ENCODE measurements at places on chromosomes 11 and 22.
A peak's percentile ranks its signal among the peaks of the same experiment; 100 is the strongest.

- H3K27ac ChIP-seq: no peak overlapping the region
- H3K4me3 ChIP-seq: no peak overlapping the region
- no peaks in the 10 kb centered on the region for H3K27me3 ChIP-seq
These were observed 76.1 kb downstream of the BBOX1 start for GRCh38 chr11:27116684-27117083.

DNA sequence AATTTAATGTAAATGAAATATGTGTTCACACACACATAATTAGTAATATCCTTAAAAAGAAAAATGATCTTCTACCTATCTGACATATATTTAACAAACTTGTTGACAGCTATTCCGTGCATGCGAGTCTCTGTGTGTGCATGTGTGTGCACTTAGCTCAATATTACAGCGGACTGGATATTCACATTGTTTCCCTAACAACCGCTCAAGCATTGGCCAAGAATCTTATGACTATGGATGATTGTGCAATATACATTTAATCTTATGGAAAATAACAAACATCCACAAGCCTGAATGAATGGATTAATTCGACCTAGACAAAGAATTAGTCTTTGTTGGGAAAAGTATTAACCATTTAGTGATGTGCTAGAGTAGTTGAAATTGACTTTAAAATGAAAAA is 1078.6 kb downstream of the LRRC4C start:
- no peaks in the 10 kb centered on the region for H3K36me3 ChIP-seq
- no peaks in the 10 kb centered on the region for H3K27me3 ChIP-seq
- no peaks in the 10 kb centered on the region for H3K4me1 ChIP-seq

- no peaks in the 10 kb centered on the region for H3K27me3 ChIP-seq
- H3K27ac ChIP-seq: peak overlapping the region; percentile 85
- H3K36me3 ChIP-seq: peaks cover 22% of the 10 kb centered on the region
- H3K4me3 ChIP-seq: peak overlapping the region; percentile 6
These were observed 937 bp upstream of the C1QTNF6 start for GRCh38 chr22:37188901-37189466.

DNA sequence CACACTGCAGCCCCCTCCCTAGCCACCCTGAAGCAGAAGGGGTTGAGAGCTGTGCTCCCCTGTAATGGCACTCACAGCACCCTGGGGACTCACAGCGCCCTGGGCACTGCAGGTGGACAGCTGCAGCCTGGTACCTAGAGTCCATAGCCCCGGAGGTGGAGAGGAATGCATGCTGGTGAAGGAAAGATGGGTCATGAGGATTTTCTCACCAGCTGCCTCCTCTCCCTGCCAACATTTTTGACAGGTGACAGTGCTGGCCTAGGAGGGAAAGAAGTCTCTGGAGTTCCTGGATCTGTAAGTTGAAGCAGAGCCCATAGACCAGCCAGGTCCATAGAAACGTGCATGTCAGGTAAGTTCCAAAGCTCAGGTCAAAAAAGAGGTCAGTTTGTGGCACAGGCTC is 330.5 kb downstream of the TENM4 start:
- DNase-seq: no peak
- no peak overlapping the region for H3K4me3 ChIP-seq
- peaks cover 29% of the 10 kb centered on the region for H3K4me1 ChIP-seq
- H3K27me3 ChIP-seq: peaks cover 1% of the 10 kb centered on the region

DNA sequence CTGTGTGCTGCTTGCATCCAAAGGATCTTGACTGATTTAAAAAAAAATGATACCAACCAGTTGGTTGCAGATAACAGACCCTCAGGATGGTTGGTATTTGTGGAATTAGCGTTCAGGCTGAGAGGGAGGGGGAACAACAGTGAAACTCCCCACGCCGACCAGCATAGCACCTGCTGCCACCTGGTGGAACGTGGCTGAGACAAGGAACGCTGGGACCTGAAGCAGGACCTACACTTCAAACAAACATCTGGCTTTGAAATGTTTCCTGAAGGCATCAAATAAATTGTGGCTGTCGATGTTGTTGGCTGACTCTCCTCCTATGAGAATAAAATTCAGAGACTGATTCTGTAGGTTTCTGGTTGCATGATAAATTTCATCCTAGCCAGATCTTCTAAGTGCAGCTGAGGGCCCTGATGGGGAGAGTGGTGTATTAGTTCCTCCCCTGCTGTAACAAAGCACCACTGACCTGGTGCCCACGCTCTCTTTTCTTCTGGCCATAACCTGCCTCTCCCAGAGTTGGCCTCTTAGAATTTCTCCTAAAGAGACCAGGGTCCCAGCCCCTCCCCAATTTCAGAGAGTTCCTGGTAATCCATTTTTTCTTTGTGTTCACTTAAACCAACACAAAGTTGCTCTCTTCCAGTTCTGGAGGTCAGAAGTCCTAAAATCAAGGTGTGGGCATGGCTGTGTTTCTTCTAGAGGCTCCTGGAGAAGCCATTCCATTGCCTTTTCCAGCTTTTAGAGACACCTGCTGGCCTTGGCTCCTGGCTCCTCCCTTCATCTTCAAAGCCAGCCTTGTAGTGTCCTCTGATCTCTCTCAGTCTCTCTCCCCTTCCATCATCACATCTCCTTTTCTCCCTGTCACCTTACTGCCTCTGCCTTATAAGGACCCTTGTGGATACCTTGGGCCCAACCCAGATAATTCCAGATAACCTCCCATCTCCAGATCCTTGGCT is 17.3 kb downstream of the APOL2 start:
- no peaks in the 10 kb centered on the region for H3K36me3 ChIP-seq
- peak; percentile 60 for DNase-seq
- no peak overlapping the region for H3K27ac ChIP-seq
- H3K4me3 ChIP-seq: peak overlapping the region; percentile 7
- peaks cover 20% of the 10 kb centered on the region for H3K27me3 ChIP-seq
- peaks cover 24% of the 10 kb centered on the region for H3K4me1 ChIP-seq

- no peak for DNase-seq
- peaks cover 25% of the 10 kb centered on the region for H3K27me3 ChIP-seq
- peaks cover 5% of the 10 kb centered on the region for H3K4me1 ChIP-seq
- H3K27ac ChIP-seq: no peak overlapping the region
- H3K4me3 ChIP-seq: no peak overlapping the region
These were observed 846.2 kb downstream of the BRD1 start for GRCh38 chr22:48981371-48982061.

GRCh38 chr11:3896644-3897043 is 41.2 kb downstream of the STIM1 start:
- no peak for DNase-seq
- H3K4me3 ChIP-seq: no peak overlapping the region
- H3K27ac ChIP-seq: no peak overlapping the region
- H3K27me3 ChIP-seq: peaks cover 5% of the 10 kb centered on the region
- no peaks in the 10 kb centered on the region for H3K36me3 ChIP-seq
- H3K4me1 ChIP-seq: peaks cover 6% of the 10 kb centered on the region

DNA sequence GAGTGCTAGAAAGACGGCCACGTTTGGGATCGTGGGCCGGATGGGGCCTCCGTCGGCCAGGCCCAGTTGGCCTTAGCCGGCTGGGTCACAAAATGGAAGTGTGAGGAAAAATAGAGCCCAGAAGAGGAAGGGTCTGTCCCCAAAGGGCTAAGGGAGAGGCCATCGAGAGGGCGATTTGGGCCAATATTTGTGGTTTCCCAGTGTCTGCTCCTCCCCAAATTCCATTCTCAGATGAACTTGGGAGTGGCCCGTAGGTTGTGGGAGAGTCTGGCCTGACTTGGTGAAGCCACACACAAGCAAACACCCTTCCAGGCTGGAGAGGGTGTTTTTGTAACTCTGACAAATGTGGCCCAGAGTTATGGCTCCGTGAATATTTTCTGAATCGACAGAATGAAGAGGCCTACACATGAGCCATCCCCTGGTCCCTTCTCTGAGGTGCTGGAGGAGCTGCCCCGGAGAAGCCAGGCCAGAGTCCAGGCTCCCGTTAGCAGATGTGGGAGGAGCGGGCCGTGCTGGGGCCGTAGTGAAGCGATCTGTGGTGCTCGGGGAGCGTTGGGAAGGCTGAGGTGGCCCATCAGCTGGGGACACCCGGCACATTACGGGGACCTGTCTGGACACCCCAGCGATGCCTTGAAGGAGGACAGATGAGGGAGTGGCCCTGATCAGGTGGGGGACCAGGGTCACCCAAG is 73.5 kb upstream of the PPARA start:
- H3K36me3 ChIP-seq: no peaks in the 10 kb centered on the region
- DNase-seq: no peak
- no peak overlapping the region for H3K4me3 ChIP-seq
- peaks cover 5% of the 10 kb centered on the region for H3K4me1 ChIP-seq

DNA sequence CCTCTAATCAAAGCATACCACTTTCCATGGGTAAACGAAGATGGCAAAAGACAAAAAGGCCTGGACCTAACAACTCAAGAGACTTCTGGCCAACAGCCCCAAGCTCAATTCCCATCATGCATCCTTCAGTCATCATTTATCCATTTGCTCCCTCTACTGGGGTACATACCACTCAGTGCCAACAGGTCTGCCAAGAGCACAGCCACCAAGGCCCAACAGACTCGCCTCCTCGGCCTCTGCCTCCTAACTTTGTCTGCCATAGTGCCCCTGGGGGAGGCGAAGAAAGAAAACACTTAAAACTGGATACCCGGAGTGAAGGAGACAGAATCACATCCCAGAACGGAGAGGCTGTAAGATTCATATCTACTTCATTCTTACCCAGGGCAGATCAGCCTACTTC is 1.1 kb downstream of the HYOU1 start:
- no peak for DNase-seq
- peak overlapping the region; percentile 94 for H3K4me3 ChIP-seq
- H3K27me3 ChIP-seq: peaks cover 4% of the 10 kb centered on the region
- peaks cover 63% of the 10 kb centered on the region for H3K36me3 ChIP-seq
- H3K4me1 ChIP-seq: peaks cover 30% of the 10 kb centered on the region

DNA sequence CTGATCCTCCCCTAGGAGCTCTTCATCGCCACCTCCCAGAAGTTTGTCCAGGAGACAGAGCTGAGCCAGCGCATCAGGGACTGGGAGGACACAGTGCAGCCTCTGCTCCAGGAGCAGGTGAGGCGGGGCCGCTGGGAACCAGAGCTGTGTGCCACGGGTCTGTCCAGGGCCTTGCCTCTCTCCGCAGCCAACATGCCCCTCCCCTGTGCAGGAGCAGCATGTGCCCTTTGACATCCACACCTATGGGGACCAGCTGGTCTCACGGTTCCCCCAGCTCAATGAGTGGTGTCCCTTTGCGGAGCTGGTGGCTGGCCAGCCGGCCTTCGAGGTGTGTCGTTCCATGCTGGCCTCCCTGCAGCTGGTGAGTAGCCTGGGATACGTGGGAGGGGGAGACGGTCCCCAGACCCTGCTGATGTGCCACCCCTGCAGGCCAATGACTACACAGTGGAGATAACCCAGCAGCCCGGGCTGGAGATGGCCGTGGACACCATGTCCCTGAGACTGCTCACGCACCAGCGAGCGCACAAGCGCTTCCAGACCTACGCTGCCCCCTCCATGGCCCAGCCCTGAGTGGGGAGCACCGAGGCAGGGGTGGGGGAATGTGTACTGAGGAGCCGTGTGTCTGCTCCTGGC is 2.5 kb downstream of the SCO2 start:
- H3K4me1 ChIP-seq: peaks cover 21% of the 10 kb centered on the region
- H3K4me3 ChIP-seq: peak overlapping the region; percentile 25
- peaks cover 19% of the 10 kb centered on the region for H3K36me3 ChIP-seq
- DNase-seq: no peak
- no peak overlapping the region for H3K27ac ChIP-seq

GRCh38 chr11:86108191-86108590 is 39.3 kb upstream of the PICALM start:
- no peak for DNase-seq
- peaks cover 9% of the 10 kb centered on the region for H3K36me3 ChIP-seq
- H3K27ac ChIP-seq: no peak overlapping the region
- no peaks in the 10 kb centered on the region for H3K4me1 ChIP-seq
- H3K27me3 ChIP-seq: peaks cover 6% of the 10 kb centered on the region

DNA sequence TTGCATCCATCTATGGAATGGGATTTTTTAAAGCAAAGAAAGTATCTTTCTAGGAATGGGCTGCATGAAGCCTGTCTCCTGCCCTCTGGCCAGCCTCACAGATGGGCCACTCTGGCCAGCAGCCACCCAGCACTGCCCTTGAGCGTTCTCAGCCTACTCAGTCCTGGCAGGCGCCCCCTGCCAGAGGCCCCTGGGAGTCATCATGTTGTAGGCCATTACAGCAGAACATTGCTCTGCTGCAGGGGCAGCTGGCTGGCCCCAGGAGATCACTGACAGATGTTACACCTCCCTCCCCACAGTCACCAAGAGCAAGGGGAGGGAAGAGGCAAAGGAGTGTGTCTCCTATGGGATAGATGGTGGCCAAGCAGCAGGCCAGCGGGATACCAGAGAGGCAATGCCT is 363.7 kb downstream of the NXPE2 start:
- no peak for DNase-seq
- peaks cover 7% of the 10 kb centered on the region for H3K27me3 ChIP-seq
- no peaks in the 10 kb centered on the region for H3K36me3 ChIP-seq
- H3K4me3 ChIP-seq: no peak overlapping the region
- peaks cover 21% of the 10 kb centered on the region for H3K4me1 ChIP-seq
- H3K27ac ChIP-seq: no peak overlapping the region

GRCh38 chr22:29722151-29722550 is 2.3 kb downstream of the CABP7 start:
- H3K4me1 ChIP-seq: peaks cover 5% of the 10 kb centered on the region
- no peak for DNase-seq
- no peak overlapping the region for H3K27ac ChIP-seq
- peaks cover 85% of the 10 kb centered on the region for H3K27me3 ChIP-seq
- no peaks in the 10 kb centered on the region for H3K36me3 ChIP-seq

- no peak for DNase-seq
- no peaks in the 10 kb centered on the region for H3K27me3 ChIP-seq
- peaks cover 22% of the 10 kb centered on the region for H3K36me3 ChIP-seq
- H3K27ac ChIP-seq: no peak overlapping the region
- H3K4me1 ChIP-seq: peaks cover 19% of the 10 kb centered on the region
- H3K4me3 ChIP-seq: peak overlapping the region; percentile 36
These were observed 3.3 kb downstream of the TTLL1 start for GRCh38 chr22:43085658-43086606.

GRCh38 chr22:17853073-17853472 is 78.8 kb upstream of the BID start:
- no peak for DNase-seq
- peaks cover 10% of the 10 kb centered on the region for H3K27me3 ChIP-seq
- H3K4me3 ChIP-seq: no peak overlapping the region
- H3K36me3 ChIP-seq: no peaks in the 10 kb centered on the region
- H3K4me1 ChIP-seq: peaks cover 30% of the 10 kb centered on the region

DNA sequence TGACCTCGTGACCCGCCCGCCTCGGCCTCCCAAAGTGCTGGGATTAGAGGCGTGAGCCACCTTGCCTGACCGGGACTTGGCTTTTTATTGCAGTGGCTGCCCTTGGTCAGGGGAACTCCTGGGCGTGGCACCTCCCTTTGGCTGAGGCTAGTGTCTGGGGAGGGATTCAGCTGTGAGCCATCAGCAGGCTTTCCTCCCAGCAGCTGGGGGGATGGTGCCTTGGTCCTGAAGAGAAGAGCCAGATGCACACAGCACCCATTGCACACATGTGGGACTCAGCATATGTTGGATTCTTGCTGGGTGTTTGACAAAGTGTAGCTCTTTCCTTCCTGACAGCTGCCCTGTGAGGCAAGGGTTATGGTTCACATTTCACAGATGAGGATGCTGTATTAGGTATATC is 8.4 kb downstream of the CYTH4 start:
- DNase-seq: no peak
- H3K36me3 ChIP-seq: no peaks in the 10 kb centered on the region
- H3K27ac ChIP-seq: no peak overlapping the region
- no peak overlapping the region for H3K4me3 ChIP-seq
- no peaks in the 10 kb centered on the region for H3K4me1 ChIP-seq
